Astrocyte of the spinal cord (primary cell): ENCODE measurements at places on chromosomes 2 and 18.

DNA sequence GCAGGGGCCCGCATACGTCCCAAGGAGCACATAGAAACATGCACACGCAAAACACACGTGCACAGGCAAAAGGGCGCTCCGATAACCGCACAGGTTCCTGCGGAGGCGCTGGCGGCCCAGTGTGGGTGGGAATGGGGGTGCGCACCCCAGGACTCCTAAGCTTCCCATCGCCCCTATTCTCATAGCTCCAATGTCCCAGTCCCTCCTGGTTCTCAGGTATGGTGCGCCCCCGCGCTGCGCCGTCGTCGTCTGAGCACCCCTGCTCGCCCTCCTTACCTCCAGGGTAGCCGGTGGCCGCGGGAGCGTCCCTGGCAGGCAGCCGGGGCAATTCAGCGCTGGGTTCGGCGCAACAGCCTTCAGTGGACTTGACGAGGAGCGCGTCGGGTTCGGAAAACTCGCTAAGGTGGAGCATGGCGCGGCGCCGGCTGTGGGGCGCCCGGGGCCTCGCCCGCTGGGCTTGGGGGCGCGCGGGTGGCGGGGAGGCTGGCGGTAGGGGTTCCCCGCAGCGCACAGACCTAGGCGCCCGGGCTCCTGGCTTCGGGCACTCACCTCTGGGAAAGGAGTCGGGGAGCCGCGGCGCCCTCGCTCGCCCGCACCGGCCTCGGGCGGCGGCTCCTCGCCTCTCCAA, 328 bp downstream of the EGR4 start:
- DNase-seq = no peak

DNA sequence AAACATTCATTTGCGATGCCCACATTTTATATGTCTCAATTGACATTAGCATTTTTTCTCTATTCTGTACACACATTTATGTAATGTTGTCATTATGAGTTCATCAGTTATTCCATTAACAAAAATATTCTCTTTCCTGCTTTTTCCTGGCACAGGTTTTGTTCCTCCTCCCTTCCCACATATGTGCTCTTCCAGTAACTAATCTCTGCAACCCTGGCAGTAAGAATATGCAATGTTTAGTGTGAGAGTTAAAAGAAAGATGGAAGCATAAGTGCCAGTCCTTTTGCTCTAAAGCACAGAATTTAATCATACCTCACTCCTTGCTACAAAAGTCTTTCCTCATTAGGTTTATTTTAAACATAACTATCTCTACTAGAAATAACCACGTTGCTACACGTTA, 155.8 kb upstream of the ERBB4 start:
- no peak for DNase-seq

GRCh38 chr2:133421516-133422324, 146.5 kb downstream of the NCKAP5 start:
- peak; percentile 61 for DNase-seq

DNA sequence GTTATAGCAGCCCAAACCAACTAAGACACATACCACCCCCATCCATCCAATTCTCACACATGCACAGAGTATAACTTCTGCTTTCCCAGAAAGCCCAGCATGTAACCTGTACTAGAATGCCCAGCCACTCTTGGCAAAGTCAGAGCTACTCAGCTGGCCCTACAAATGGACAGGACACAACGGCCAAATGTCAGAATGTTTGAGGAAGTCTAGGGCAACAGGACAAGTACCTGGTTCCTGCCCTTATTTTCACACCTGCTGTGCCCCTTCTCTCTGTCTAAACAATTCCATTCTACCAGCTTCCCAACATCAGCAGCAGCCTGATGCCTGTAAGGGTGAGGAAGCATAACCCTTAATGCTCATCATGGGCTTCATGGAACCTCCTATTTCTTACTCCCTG, 15.1 kb upstream of the BZW1 start:
- DNase-seq = no peak

GRCh38 chr18:71951001-71951400, 593.1 kb downstream of the CBLN2 start:
- DNase-seq = no peak

- DNase-seq = no peak
These were observed 61.9 kb downstream of the GREB1L start for GRCh38 chr18:21303895-21304294.

- DNase-seq = no peak
These were observed 679.0 kb upstream of the ACVR2A start for GRCh38 chr2:147165697-147166382.

GRCh38 chr2:219810895-219811294, 183.5 kb downstream of the SLC4A3 start:
- DNase-seq = no peak

- no peak for DNase-seq
These were observed 312.5 kb upstream of the CHAC2 start for GRCh38 chr2:53455094-53455493.

- DNase-seq = peak; percentile 10
These were observed 109.2 kb downstream of the THADA start for GRCh38 chr2:43486603-43487002.

DNA sequence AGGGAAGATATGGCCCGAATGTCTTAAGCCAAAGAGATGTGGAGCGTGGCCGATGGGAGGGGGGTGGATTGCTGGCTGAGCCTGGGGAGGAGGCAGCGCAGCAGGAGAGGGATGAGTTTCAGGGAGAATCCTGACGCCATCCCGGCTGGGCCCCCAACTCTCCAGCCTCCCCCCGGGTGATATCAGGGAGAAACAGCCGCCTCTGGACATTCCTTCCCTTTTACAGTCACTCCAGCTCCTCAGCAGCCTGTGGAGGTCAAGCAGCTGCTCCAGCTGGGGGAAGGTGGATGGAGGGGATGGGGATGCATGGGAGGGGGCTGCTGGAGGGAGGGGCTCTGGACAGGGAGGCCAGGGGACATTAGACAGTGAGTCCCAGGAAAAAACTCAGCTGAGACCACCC, 9.5 kb upstream of the DES start:
- DNase-seq = no peak

GRCh38 chr2:233331536-233331935, 22.8 kb upstream of the DGKD start:
- no peak for DNase-seq

DNA sequence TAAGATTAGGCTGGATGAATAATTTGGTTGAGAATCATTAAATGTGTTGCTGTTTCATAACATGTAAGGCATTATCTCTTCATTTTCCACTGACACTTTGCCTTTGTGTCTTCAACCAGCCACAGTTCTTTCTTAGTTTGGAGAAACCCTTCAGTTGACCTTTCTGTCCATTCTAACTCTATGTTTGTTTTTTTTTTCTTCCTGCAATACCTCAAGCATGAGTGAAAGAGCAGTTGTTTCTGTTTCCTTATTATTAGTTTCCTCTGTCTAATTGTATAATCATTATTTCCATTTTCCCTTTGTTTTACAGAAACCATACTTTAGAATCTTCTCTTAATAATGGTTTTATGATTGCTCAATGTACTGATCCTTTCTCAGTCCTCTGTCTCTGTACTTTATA, 25.6 kb downstream of the HADHB start:
- DNase-seq = no peak

DNA sequence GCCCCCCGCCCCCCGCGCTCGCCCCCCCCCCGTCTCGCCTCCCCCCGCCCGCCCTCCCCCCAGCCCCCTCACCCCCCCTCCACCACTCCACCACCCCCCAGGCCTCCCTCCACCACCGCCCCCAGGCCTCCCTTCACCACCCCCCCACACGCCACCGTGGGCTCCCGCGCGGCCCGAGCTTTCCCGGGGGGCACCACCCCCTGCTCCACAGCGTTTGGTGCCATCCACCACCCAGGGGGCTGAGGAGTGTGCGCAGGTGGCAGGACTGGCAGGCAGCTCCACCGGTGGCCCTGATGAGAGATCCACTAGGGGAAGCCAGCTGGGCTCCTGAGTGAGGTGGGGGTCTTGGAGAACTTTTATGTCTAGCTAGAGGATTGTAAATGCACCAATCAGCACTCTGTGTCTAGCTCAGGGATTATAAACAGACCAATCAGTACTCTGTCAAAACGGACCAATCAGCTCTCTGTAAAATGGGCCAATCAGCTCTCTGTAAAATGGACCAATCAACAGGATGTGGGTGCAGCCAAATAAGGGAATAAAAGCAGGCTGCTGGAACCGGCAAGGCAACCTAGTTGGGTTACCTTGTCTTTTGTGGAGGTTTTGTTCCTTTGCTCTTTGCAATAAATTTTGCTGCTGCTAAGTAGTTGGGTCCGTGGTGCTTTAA, 43.0 kb upstream of the ITSN2 start:
- DNase-seq = no peak

DNA sequence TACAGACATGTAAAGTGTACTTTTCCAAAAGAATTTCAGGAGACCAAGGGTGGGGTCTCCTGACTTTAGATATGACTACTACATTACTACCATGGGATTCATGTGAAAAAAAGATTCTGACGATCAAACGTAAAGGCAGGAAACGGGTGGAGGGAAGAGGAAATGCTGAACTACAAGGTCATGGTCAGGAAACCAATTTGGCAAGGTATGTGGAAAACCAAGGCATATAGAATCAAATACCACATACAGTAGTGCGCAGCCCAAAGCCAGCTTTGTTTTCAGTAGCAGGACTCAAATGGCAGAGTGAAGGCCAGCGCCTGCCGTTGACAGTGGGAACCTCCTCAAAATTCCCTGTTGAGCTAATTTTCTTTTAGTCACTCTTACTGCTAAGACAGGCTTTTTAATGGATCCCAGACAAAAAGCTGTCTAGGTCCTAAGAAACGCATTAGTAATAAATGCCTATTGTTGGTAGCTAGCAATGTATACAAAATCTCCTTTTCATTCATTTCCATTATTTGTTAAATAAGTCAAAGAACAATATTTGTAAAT, 57.6 kb upstream of the SERTAD2 start:
- no peak for DNase-seq

GRCh38 chr18:48884306-48884705, 66.5 kb downstream of the SMAD7 start:
- DNase-seq = no peak

DNA sequence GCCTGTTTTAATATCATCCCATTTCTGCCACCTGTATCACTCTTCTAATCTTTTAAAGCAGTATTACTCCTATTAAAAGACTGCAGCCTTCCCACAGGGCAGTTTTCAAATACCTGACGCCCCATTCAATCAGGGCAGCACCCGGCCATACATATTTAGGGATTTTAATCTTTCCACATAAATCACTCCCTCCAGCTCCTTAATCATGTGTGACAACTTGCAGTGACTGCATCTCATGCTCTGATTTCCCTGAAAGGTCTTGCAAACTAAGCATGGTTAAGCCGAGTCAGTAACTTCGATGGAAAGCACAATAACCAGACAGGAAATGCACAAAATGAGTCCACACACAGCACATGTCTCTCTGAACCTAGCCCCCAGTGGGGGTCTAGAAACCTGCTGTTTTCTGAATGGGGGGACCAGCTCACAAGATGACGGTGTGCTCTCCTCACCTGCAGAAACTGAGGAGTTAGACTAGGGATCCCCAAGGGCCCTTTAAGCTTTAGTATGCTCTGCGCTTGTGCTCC, 116.9 kb upstream of the CREB1 start:
- no peak for DNase-seq

DNA sequence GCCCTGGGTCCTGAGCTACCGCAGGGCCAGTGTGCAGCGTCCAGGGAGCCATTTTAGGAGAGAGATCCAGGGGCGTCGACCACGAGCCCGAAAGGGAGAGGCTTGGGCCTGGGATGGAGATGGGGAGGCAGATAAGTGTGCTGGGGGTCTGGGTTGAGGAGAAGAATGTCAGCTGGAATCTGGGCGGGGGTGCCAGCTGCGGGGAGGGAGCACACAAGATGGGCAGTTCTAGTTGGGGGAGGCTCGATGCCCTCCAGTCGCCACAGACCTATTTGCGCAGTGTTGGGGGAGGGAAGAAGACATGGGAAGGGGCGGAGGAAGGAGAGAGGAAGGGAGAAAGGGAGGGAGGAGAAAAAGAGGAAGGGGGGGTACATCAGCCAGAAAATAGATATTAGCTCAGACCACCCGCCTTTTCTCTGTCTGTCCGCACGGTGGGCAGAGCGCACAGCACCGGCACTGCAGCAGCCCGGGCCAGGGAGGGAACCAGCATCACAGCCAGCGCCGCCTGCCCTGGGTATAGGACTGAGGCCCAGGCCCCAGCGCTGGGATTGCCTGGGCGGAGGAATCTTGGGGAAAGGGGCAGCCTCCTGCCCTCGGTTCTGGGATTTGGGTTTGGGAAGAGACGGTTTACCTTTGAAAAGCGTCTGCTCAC, 1.9 kb upstream of the HOXD11 start:
- no peak for DNase-seq

DNA sequence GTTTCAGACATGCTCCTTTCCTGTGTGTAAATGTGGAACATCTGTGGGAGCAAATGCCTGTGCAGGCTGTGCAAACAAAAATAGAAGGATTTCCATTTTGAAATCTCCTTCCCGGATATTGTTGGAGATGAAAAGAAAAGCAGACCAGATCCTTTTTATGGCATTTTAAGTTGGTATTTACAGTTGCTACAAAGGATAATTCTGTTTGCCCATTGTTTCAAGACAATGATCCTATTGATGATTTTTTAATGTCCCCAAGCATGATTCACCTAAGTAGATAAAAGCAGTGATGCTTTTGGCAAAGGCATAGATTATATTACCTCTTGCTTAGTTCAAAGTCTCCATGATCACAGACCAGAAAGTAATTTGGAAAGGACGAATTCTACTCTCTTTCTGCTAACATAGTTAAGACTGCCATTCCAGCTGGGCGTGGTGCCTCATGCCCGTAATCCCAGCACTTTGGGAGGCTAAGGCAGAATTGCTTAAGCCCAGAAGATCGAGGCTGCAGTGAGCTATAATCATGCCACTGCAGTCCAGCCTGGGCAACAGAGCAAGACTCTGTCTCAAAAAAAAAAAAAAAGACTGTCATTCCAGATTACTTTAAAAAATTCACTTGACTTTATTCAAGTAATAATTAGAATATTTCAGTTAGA, 209.6 kb upstream of the SLC39A10 start:
- no peak for DNase-seq

- no peak for DNase-seq
These were observed 6.8 kb upstream of the STK25 start for GRCh38 chr2:241514986-241515737.

DNA sequence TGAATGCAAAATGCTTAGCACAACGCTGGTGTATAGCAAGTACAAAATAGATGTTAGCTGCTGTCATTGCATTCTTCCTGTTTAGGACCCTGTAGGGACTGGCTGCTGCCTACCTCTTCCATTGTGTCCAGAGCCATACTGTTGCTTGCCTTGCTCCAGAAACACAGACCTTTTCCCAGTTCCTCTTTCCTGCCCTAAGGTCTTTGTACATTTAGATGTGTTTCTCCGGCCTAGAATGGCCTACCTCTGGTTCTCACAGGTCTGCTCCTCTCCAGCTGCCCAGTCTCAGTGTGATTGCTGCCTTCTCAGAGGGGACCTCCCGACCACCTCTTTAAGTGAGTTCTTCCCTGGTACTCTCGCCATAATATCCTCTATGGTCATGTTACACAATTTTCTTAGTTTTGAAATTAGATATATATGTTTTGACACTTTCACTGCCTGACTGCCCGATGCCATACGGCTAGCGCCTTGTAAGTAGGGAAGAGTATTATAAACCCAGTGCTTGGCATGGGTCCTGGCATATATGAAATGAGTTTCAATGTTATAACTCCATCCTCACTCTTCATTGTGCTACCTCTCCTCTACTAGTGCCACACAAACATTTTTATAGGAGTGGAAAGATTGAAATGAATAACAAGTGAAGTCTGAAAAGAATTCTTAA, 48.3 kb downstream of the RFTN2 start:
- DNase-seq = no peak
